ENCODE measurements at places on chromosomes 16 and 17.

GRCh38 chr17:48236681-48237134 lies 129.1 kb downstream of the SNX11 start:
- no peak overlapping the region for H3K4me3 ChIP-seq
- H3K27ac ChIP-seq: no peak overlapping the region
- no peaks in the 10 kb centered on the region for H3K36me3 ChIP-seq
- peaks cover 40% of the 10 kb centered on the region for H3K4me1 ChIP-seq
- no peaks in the 10 kb centered on the region for H3K27me3 ChIP-seq
- DNase-seq: no peak

- H3K27ac ChIP-seq: no peak overlapping the region
- no peaks in the 10 kb centered on the region for H3K36me3 ChIP-seq
- H3K4me1 ChIP-seq: no peaks in the 10 kb centered on the region
- DNase-seq: no peak
- H3K27me3 ChIP-seq: peaks cover 64% of the 10 kb centered on the region
These were observed 44.4 kb upstream of the ANKFN1 start for GRCh38 chr17:56108811-56109284.

- peak overlapping the region; percentile 97 for H3K27ac ChIP-seq
- peak; percentile 35 for DNase-seq
- peaks cover 36% of the 10 kb centered on the region for H3K4me1 ChIP-seq
- no peaks in the 10 kb centered on the region for H3K27me3 ChIP-seq
- no peaks in the 10 kb centered on the region for H3K36me3 ChIP-seq
- H3K4me3 ChIP-seq: peak overlapping the region; percentile 91
These were observed 540 bp upstream of the ACLY start for GRCh38 chr17:41919165-41919817.

- H3K4me3 ChIP-seq: peak overlapping the region; percentile 36
- no peak for DNase-seq
- peaks cover 12% of the 10 kb centered on the region for H3K4me1 ChIP-seq
These were observed 1.5 kb upstream of the ERAL1 start for GRCh38 chr17:28853295-28853694.

DNA sequence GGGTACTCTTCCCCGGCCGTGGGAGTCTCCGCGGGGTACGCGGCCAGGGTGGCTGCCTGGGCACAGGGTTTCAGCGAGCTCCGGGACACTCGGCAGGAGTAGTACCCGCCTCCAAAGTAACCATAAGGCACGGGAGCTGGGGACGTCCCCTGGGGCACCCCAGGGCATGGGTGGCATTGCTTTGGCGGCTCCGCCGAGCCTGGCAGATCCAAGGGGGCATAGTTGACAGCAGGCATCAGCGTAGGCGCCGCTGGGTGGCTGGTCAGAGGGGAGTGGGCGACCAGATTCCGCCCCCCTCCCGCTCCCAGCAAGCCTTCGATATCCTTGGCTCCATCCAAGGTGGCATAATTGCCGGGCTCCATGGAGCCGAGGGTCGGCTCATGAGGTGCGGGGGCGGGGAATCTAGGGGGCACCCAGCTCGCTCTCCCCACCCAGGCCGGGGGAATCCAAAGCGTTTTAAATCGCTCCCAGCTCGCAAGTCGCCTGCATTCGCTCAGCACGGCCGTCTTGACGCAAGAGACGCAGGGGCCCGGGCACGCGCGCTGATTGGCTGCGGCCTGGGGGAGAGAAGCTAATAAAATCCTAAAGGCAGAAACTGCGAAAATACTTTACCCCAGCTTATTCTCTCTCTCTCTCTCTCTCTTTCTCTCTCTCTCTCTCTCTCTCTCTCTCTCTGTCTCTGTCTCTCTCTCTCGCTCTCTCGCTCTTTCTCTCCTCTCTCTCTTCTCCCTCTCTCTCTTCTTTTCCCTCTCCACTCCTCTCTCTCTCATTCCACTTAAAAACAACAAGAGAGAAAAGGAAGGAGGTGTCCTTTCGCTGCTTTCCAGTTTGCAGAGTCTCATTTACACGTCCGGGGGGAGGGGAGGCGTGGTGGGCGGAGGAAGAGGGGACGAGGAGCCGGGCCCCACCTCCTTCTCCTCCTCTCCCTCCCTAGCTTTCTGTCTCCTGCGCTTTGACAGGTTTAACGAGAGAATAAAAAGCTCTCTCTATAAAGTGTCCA lies at the start of gene HOXB13:
Gene HOXB13, minus strand, starts transcription at position 519 of the 1,000 bp plus-strand sequence. Its CDS starts 157 bp downstream, at position 362.
- peaks cover 99% of the 10 kb centered on the region for H3K27me3 ChIP-seq
- DNase-seq: peak; percentile 84
- peak within 1 kb of the TSS; percentile 100 for H3K27ac ChIP-seq
- H3K4me1 ChIP-seq: peaks cover 59% of the 10 kb centered on the region

- DNase-seq: no peak
- no peaks in the 10 kb centered on the region for H3K27me3 ChIP-seq
- no peak overlapping the region for H3K4me3 ChIP-seq
These were observed 35.0 kb downstream of the SNX29 start for GRCh38 chr16:12011565-12011964.

DNA sequence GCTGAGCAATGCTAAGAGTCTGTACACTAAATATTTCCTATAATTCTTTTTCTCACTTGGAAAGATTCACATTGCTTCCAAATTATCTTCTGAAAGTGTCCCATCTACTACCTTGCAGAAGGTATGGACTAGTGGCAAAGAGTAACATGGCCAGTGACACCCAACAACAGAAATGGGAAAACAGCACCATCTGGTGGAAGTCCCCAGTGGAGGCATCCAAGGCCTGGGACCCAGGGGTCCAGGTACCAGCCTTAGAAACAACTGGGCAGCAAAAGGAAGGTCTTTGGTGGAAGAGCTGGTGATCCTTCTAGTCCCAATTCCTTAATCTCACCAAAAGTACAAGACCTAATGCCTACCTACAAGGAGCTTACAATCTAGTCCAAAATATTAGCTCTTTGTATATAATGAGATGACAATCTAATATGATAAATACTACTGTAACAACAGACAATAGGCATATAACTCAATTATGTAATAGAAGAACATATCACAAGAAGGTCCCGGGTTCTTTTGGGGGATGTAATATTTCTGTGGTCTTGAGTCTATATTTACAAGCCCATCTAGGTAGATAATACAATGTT lies 55.3 kb downstream of the SKAP1 start:
- no peak overlapping the region for H3K4me3 ChIP-seq
- no peak overlapping the region for H3K27ac ChIP-seq
- H3K4me1 ChIP-seq: no peaks in the 10 kb centered on the region

Data from mesothelial cell of epicardium (in vitro differentiated cells).